DMS153 (cell line): ENCODE measurements at places on chromosomes 2 and 18.

GRCh38 chr2:33929467-33929866 is 330.4 kb upstream of the FAM98A start:
- no peak for DNase-seq

DNA sequence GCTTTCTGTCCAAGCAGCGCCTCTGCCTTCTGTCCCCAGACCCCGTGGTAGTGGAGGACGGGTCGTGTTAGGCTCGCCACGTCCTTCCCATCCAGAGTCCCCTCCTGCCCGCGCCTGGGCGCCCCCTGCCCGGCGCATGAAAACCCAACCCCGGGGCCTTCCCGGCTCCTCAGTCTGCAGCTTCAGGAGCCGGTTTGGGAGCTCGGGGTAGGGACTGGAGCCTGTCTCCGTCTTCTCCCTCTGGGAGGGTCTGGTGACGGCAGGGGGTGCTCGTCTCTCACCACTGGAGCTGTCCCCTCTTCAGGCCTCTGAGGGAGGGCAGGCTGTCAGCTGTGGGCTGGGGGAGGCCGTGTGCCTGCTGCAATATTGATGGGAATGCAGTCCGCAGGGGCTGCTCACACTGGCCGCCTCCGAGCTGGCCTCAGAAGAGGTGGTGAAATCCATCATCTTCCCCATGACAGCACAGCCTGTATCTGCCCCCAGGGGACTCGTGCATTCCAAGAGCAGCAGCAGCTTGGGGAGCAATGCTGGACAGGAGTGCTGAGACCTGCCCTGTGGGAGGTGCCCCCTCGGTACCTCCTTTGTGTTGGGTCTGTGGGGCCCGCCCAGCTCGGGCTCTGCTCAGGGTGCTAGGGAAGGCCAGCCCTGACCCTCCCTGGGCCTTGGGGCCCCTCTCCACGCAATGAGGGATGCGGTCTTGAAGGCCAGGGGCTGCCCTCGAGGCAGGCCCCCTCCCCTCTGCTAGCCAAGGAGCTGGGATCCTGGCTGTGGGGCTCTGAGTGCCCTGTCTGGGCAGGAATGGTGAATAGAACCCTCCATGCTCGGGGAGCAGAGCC is 17.8 kb upstream of the KLHL30 start:
- DNase-seq: no peak

DNA sequence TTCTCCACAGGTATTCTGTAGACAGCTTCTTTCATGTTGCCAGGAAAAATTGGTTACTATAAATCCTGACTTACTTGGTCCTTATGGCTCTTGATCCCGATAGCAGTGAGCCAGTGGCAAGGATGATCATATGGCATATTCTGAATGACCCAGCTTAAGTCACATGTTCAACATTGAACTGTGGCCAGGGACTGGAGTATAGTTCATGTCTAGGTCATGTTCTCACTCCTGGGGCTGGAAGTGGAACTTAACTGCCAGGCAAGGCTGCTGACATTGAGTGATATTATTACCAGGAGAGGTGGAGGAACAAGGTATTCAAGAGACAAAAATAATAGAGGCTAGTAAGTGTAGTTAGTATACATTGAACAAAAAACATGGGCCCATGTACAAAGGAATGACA is 26.2 kb downstream of the R3HDM1 start:
- no peak for DNase-seq

DNA sequence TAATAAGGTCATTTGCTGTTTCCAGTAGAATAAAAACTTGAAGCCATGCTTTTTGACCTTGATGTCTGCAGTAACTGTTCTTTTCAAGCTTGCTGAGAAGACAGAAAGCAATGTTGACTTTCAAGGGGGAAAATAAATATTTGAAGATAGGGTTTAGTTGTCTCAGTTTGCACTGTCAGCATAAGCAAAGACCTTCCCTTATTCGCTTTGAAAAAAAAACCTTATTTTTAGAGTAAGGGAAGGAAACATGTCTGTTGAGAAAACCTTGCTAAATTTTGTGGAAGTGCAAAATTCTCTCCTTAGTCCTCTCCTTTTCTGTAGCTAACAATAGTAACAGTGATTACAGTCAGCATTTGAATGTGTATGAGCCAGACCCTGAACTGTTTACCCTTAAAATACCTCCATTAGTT is 43.1 kb downstream of the MAP4K4 start:
- no peak for DNase-seq

- DNase-seq: no peak
Measured at GRCh38 chr18:9716780-9717563, 8.9 kb downstream of the RAB31 start.

DNA sequence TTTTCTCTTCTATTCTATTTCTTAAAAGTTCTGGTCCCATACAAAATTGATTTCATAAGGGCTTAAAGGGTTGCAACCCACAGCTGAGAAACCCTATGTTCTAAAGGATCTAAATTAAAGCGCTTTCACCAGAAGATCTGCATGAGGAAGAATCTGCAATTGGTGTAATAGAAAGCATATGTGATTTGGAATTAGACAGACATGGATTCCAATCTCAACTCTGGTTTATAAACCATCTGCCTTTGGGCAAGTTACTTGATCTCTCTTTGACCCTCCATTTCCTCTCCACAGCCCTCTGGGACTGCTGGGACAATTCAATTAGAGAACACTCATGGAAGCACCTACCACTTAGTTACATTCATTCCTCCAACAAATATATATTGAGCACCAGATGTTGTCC is 178.7 kb downstream of the ANTXR1 start:
- DNase-seq: no peak

- no peak for DNase-seq
Measured at GRCh38 chr2:159713631-159714246, 1.4 kb downstream of the MARCHF7 start.
